Femur (tissue), 1 donor: ENCODE measurements at places on chromosomes 16 and 17.
A peak's percentile ranks its signal among the peaks of the same experiment; 100 is the strongest.

DNA sequence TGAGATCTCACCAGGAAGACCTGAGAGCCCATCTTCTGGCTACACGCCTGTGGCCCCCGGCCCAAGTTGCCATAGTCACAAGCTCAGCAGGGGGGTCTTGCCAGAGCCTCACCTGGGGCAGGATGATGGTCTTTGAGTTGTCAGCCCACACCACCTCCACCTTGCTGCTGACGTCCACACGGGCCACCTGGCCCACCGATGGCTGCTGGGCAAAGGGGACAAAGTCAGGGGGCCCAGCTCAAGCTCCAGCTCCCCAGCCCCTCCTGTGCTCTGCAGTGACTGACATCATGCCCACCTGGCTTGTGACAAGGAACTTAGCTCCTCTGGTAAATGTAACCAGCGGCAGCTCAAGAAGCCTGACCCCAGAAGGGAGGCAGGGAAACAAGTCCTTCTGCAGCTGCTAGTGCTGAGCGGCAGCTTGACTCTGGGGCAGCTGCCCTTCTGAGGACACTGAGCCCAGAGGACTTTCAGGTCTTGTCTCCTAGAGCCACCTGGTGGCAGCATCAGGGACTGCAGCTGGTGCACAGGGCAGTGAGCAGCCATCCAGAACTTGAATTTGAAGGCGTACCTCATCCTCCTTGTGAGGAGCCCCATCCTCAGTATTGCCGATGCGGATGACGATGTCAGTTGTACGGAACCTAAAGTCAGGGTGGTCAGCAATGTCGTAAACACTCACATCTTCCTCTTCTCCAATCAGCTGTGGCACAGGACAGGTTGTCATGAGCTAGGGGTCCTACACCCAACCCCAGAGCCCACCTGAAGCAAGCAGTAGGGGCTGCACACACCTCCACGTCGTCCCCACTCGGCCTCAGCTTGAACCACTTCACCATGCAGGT is 13.5 kb downstream of the SPHK1 start:
- peak; percentile 90 for DNase-seq

- no peak for DNase-seq
Measured at GRCh38 chr17:59914274-59914854, 21.4 kb downstream of the RPS6KB1 start.

GRCh38 chr16:75065521-75066149 is 50.9 kb downstream of the LDHD start:
- no peak for DNase-seq

DNA sequence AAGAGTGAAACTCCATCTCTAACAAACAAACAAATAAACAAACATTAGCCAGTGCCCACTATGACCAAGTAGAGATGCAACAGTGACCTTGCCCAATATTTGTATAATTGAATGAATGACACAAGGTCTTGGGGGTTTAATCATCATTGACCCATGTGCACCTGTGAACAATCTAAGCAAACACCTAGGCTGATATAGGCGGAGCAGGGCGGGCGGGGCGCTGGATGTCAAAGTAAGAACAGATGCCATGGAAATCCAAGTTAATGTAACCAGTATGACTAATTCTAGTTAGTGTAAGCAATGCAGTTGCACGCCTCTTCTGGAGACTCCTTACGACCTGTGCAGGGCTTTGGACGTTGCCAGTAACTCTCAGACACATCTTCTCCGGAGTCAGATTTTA is 17.6 kb downstream of the RCVRN start:
- DNase-seq = no peak

DNA sequence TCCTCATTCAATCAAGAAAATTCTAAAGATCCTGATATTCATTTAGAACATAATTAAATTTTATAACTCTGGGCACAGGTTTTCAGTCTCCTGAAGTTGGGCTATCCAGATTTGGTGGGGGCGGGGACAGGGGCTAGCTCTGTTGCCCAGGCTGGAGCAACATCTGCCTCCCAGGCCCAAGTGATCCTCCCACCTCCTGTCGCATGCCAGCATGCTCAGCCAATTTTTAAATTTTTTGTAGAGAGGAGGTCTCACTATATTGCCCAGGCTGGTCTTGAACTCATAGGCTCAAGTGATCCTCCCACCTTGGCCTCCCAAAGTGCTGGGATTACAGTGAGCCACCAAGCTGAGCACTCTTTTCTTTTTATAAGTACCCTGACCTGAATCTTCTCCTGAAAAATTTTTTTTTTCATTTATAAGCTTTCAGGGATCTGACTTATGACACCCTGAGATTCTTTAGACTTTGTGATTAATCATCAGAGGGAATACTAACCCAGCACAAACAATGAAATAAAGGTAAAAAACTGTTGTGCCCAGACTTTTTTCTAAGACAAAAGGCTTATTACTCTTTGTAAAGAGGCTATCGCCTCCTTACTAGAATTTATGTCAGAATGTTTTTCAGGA is 62.6 kb downstream of the TUBD1 start:
- no peak for DNase-seq

DNA sequence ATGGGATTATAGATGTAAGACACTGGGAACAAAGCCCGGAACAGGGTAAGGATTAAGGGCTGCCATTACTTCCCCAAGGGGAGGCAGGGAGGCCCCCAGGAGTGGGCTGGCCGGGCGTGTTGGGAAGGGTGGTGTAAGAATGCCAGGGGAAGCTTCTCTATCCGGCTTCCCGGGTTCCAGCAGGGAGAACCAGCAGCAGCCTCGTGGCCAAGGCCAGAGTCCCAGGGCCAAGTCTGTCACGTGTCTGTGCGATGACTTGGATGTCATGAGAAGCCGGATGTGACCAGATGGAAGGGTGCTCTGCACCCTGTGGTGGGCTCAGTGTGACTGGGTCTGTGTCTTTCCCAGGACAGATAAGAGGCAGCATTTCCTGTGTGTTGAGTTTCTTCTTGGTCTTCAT is 52.1 kb downstream of the SCNN1B start:
- no peak for DNase-seq

- no peak for DNase-seq
Measured at GRCh38 chr17:1940810-1941185, 84.3 kb downstream of the RTN4RL1 start.

GRCh38 chr17:59439741-59440211 is 108.3 kb downstream of the YPEL2 start:
- no peak for DNase-seq
